ENCODE measurements at places on chromosomes 11 and 22. TPM values are rescaled to one million over a fixed set of nuclear protein-coding genes. Genes with fewer than 3 reads are reported as not detected.

DNA sequence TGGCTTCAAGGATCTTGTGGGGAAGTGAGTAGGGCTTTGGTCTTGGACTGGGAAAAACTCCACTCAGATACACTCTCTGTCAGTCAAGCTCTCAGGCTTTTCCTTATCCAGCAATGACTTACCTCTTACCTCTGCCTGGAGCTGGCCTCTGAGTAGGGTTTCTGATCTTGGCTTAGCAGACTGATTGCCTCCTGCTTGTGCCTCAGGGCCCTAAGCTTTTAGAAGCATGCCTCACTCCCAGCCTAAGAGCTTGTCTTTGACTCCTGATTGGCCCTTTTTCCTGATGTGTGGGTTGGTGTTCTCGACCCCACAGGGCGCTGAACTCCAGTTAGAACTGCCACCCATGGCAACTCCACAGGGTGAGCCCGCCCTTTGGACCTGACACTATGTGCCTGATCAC, 275.0 kb downstream of the ST3GAL4 start:
- H3K36me3 ChIP-seq = no peaks in the 10 kb centered on the region
- H3K27ac ChIP-seq = no peak overlapping the region
- no peaks in the 10 kb centered on the region for H3K4me1 ChIP-seq

DNA sequence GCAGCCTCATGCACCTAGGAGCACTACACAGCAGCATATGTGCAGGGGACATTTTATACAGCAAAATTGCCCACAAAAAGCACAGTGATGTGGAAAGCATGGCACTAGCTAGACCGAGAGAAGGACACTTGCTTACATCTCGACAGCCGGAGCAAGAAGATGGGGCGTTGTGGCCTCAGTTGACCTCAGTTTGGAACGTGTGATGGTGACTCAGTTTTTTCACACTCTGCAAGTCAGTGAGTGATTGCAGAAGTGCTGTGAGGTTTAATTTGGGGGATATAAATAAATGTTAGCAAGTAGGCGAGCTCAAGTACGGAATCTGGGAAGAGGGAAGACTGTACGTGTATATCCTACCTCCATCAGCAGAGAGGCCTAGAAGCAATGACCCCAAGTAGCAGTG, 23.3 kb downstream of the LRP5 start:
- H3K4me1 ChIP-seq = peaks cover 46% of the 10 kb centered on the region
- DNase-seq = no peak
- H3K4me3 ChIP-seq = no peak overlapping the region
- no peak overlapping the region for H3K27ac ChIP-seq
- H3K36me3 ChIP-seq = no peaks in the 10 kb centered on the region

GRCh38 chr11:63583357-63583677, 20.1 kb upstream of the PLAAT2 start:
- H3K4me3 ChIP-seq = no peak overlapping the region
- peaks cover 12% of the 10 kb centered on the region for H3K36me3 ChIP-seq
- no peak for DNase-seq
- H3K27ac ChIP-seq = peak overlapping the region; percentile 86
- H3K27me3 ChIP-seq = no peaks in the 10 kb centered on the region

GRCh38 chr11:57460022-57460757, at the start of gene RTN4RL2:
Gene RTN4RL2 (plus strand): TSS chr11:57460528. CDS start chr11:57460866, 338 bp downstream.
- peaks cover 33% of the 10 kb centered on the region for H3K27me3 ChIP-seq
- no peaks in the 10 kb centered on the region for H3K36me3 ChIP-seq
- peaks cover 54% of the 10 kb centered on the region for H3K4me1 ChIP-seq
- H3K27ac ChIP-seq = no peak within 1 kb of the TSS

DNA sequence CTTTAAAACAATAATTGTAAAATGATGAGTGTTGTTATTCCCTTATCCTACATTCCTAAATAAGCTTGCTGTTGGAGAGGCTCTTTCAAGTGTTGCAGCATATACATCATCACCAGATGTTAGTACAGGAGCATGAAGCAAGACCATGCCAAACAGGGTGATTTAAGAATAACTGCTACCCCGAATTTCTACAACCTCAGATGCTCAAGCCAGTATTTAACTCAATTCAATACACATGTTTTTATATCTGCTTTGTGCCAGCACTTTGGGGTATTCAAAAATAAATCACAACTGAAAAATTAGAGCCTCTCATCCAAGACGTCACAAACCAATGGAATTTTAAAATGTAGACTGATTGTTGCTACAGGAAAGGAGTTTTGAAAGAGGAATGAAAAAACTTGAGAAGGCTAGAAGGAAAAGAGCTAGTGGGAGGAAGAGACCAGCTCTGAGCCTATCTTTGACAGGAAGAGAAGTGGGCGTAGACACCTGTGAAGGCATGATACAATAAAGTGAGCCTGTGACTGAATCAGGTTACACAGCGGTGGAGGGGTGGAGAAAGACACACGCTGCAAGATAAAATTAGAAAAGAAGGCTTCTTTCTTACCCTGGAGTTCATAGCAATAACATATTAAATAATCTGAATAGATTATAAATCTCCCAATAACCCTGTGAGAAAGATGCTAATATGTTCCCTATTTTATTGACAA, 95.8 kb downstream of the DLG2 start:
- no peak overlapping the region for H3K4me3 ChIP-seq
- H3K27me3 ChIP-seq = no peaks in the 10 kb centered on the region
- DNase-seq = no peak
- H3K4me1 ChIP-seq = no peaks in the 10 kb centered on the region
- no peaks in the 10 kb centered on the region for H3K36me3 ChIP-seq

DNA sequence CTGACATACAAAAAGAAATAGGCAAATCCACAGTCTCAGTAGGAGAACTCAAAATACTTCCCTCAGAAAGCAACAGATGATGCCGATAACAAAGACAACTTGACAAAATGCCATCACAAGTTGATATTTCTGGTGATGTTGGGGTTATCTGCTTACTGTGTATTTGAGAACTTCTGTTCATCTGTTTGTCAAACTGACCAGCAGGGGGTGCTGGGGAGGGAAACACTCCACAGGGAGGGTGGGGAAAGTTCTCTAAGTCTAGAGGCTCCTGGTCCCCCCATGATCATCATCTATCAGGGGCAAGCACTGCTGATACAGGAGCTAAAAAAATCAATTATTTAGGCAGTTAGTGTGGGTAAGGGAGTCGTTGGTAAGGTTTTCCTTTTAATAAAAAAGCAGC, 19.2 kb downstream of the GLYATL1 start:
- H3K36me3 ChIP-seq = no peaks in the 10 kb centered on the region
- peak; percentile 61 for DNase-seq
- no peaks in the 10 kb centered on the region for H3K4me1 ChIP-seq

- no peak overlapping the region for H3K4me3 ChIP-seq
- no peak for DNase-seq
- H3K4me1 ChIP-seq = no peaks in the 10 kb centered on the region
- H3K36me3 ChIP-seq = no peaks in the 10 kb centered on the region
- H3K27me3 ChIP-seq = no peaks in the 10 kb centered on the region
Measured at GRCh38 chr22:27274770-27275449, 526.6 kb downstream of the MN1 start.

- no peak overlapping the region for H3K4me3 ChIP-seq
- no peaks in the 10 kb centered on the region for H3K36me3 ChIP-seq
- no peak overlapping the region for H3K27ac ChIP-seq
- no peaks in the 10 kb centered on the region for H3K4me1 ChIP-seq
Measured at GRCh38 chr11:47109051-47109726, 67.5 kb downstream of the ARFGAP2 start.

- no peak for DNase-seq
- no peaks in the 10 kb centered on the region for H3K27me3 ChIP-seq
- H3K27ac ChIP-seq = no peak overlapping the region
Measured at GRCh38 chr22:16717699-16718558, 107.3 kb downstream of the XKR3 start.

DNA sequence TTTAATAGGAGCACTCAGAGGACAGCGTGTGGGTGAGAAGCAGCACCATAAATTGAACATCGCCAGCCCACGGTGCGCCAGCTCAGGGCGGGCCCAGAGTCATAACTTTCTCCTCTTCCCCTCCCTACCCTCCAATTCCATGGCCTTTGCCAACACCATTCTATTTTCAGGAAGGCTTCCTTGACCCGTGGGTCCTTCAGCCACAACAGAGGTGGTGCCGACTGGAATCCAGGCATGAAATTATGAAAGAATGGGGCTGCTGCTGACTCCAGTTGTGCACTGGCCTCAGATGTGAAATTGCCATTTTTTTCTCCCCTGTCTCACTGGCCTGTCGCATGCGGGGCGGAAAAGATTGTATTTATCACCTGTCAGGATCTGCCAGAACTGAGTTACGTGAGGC, 345.9 kb downstream of the MIAT start:
- no peak overlapping the region for H3K27ac ChIP-seq
- no peak for DNase-seq
- no peak overlapping the region for H3K4me3 ChIP-seq
- H3K27me3 ChIP-seq = no peaks in the 10 kb centered on the region
- H3K36me3 ChIP-seq = no peaks in the 10 kb centered on the region

DNA sequence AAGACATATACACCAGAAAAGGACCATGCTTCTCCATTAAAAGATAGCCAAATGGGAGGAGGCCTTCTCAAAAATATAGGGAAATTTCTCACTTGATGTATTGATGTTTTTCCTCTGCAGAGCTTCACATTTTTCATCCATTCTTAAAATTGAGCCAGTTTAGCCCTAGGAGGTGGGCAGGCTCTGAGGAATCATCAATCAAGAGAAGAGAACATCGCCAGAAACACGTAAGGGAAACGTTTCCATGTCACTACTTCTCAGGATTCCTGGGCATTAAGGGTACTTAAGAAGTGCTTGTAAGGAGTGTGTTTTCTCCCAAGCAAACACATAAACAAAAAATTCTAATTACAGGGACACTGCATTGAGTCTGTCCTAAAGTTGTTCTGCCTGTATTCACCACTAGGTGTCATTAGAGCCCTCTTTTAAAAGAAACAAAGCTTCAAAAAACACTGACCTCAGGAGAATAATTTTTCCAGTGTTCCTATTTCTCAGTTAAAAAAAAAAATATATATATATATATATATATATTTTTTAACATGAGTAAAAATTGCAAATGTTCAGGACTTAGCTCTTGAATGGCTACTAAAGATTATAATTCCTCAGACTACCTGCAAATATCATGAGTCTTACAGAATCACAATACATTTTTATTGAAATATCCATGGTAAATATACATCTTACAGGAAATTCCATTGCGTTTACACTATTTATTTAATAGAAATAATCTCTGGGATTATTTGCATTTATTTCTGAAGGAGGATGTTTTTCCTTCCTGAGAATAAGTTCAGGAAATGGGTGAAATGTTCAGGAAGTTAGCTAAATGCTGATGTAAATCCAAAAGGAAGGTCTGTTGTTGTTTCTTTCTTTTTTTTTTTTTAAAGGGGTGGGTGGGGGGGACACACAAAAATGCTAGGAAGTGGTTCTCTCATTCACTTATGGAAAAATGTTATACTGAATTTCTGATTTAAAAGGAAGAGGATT, 16.0 kb downstream of the FZD4 start:
- H3K4me1 ChIP-seq = no peaks in the 10 kb centered on the region
- no peak overlapping the region for H3K27ac ChIP-seq
- H3K4me3 ChIP-seq = no peak overlapping the region
- no peak for DNase-seq
- no peaks in the 10 kb centered on the region for H3K27me3 ChIP-seq

DNA sequence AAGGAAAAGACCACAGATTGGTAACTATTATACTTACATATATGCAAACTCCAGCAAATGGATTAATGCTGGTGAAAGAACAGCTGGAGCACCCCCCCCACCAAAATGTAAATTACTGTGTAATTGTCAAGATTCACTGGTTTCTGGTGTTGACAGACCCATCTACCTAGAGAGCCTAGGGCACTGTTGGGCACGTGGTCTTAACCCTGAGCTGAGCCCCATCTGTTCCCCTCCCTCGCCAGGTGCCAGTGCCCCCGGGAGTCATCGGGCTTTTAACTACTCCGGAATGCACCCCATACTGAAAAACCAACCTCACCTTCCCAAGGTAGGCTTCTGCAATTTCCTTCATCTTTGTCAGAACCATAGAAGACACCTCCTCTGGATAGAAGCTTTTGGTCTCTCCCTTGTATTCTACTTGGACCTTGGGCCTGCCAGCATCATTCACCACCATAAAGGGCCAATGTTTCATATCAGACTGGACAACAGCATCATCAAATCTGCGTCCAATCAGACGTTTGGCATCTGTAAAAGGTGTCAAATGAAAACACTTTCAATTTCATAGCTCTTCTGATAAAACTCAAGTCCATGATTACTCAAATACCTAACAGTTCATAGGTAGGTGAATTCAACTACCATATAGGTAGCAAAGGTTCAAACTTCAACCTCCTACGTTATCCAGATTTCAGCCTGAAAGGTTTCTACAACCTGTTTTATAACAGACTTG, 1.5 kb downstream of the HSPA8 start:
- DNase-seq = no peak
- H3K27me3 ChIP-seq = no peaks in the 10 kb centered on the region
- peak overlapping the region; percentile 98 for H3K27ac ChIP-seq

- DNase-seq = no peak
- no peak overlapping the region for H3K27ac ChIP-seq
- no peaks in the 10 kb centered on the region for H3K36me3 ChIP-seq
- H3K27me3 ChIP-seq = peaks cover 6% of the 10 kb centered on the region
Measured at GRCh38 chr11:45280449-45280848, 5.7 kb downstream of the SYT13 start.

DNA sequence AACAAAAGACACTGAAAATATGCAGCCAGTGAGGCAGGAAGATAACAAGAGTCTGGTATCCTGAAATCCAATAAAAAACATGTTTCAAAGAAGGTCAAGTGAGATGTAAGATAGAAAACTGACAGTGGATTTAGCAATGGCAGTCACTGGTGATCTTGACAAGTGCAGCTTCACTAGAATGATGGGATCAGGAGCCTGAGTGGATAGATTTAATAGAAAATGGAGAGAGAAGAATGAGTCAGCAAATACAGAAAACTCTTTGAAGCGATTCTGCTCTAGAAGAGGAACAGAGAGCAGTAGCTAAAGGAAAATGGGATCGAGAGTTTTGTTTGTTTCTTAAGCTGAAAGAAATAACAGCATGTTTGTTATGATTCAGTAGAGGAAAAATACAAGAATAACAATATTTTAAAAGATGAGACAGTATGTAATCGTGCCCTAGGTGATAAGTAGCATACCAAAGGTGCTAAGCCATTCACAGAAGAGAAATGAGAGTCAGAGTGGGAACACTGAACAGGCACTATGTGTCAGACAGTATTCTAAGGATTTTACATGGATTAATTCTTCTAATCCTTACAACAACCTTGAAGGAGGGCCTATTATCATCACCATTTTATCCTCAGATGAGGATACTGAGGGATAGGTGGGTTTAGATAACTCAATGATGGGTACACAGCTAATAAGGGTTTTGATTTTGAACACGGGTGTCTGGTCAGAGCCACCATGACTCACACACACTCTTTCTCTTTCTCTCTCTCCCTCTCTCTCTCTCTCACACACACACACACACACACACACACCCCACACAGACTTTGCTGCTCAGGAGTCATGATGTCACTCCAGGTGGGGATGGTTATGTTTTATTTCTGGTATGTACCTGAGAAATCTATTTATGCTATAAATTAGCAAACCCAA, 36.3 kb downstream of the MRE11 start:
- DNase-seq = no peak
- no peaks in the 10 kb centered on the region for H3K4me1 ChIP-seq
- H3K36me3 ChIP-seq = peaks cover 32% of the 10 kb centered on the region
- no peak overlapping the region for H3K27ac ChIP-seq

- H3K27me3 ChIP-seq = no peaks in the 10 kb centered on the region
- H3K36me3 ChIP-seq = no peaks in the 10 kb centered on the region
- peaks cover 76% of the 10 kb centered on the region for H3K4me1 ChIP-seq
- DNase-seq = no peak
- H3K4me3 ChIP-seq = no peak overlapping the region
Measured at GRCh38 chr11:114180301-114181055, 115.7 kb upstream of the NNMT start.

Gene UEVLD
- total RNA-seq = 17.8 TPM

Gene CFAP300
- not detected for total RNA-seq

Gene C11orf21
- total RNA-seq = 237 TPM

Gene BRSK2
- 0.14 TPM for total RNA-seq

Gene PC
- total RNA-seq = 4.6 TPM
